ENCODE measurements at places on chromosomes 12 and 14.

DNA sequence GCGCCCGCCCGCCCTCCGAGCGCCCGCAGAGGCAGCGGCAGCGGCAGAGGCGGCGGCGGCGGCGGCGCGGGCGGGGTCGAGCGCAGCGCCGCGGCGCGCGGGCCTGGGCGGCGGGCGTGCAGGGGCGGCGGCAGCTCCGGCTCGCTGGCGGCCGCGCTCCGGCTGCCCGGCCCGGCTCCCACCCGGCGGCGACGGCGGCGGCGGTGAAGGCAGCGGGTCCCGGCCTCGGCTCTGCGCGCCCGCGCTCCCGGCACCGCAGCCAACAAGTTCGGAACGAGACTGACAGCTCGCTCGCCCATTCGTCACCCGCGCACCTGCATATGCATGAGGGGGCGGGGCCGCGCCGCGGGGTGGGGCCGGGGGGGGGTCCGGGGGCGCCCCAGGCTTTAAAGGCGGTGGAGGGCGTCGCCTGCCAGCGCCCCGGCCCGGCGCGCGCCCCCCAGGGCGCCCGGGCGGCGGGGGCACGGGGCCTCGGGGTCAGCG is at the start of gene JAG2:
Gene JAG2 (minus strand): TSS at position 281 of the 483 bp plus-strand sequence. CDS start 356 bp downstream, outside the sequence.
- DNase-seq: no peak

- no peak for DNase-seq
Observed at GRCh38 chr12:111964935-111965334, 48.0 kb downstream of the TMEM116 start.

- no peak for DNase-seq
Observed at GRCh38 chr12:40330180-40330579, 105.4 kb downstream of the LRRK2 start.

- no peak for DNase-seq
Observed at GRCh38 chr12:78671295-78671694, 193.3 kb upstream of the SYT1 start.

DNA sequence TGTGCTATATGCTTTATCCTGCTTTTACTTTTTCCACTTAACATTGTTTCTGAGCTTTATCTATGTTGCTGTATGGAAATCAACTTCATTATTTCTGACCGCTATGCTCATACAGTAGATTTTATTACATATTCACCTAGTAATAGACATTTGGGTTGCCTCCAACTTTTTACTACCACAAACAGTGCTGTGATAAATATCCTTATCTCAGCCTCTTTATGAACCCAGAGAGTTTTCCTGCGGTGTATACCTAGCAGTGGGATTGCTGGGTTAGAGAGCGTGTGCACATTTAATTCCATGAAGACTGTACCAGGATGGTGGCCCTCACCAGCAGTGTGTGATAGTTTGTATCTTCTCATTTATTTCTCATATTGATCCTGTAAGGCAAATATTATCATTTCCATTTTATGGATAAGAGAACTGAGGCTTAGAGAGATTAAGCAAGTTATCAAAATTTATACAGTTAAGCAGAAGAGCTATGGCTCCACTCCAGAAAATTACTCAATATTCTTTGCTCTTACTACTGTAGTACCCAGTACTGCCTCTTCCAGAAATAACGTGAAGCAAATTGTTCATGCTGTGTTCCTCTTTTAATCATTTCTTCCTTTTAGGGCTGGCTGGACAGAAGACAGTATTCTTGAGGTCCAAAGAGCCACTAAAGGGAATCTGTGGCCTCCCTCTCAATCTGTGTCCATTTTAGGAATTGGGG is 26.3 kb upstream of the CISTR start:
- DNase-seq: no peak

GRCh38 chr12:15472036-15472435 is 149.7 kb downstream of the PTPRO start:
- DNase-seq: no peak

DNA sequence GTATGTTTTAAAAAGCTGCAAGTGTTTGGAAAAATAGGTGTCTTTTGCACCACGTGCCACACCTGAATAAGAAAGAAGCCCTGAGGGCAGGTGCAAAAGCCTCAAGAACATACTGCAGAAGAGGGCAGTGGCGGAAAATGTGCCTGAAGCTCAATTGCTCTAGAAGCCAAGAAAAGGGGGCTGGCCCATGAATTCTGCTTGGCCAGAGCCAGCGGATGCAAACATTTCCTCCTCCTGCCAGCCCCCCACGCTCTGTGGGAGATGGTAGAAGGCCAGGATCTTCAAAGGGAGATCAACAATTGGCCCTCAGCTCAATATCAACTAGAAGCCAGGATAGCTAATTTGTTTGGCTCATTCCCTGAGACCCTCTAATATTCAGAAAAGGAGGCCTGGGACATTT is 80.3 kb upstream of the TMEM132D start:
- DNase-seq: no peak

GRCh38 chr12:104863296-104863948 is 94.7 kb downstream of the SLC41A2 start:
- no peak for DNase-seq

DNA sequence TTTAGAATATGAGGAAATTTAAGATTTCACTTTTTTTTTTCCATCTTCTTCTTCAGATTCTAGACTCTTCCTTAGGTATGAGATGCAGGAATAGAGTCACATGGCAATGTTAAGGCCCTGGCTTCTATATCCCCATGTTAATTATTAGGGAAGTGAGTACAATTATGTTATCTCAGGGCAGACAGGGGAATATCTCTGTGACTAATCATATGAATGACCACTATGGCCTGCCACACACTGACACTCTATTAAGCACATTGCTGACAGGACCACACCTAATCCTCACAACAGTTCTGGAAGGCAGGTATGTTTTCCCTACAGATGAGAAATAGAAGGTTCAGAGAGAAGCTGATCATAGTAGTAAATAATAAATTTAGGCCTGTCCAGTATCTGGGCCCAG is 69.4 kb upstream of the PTPRQ start:
- DNase-seq: no peak

DNA sequence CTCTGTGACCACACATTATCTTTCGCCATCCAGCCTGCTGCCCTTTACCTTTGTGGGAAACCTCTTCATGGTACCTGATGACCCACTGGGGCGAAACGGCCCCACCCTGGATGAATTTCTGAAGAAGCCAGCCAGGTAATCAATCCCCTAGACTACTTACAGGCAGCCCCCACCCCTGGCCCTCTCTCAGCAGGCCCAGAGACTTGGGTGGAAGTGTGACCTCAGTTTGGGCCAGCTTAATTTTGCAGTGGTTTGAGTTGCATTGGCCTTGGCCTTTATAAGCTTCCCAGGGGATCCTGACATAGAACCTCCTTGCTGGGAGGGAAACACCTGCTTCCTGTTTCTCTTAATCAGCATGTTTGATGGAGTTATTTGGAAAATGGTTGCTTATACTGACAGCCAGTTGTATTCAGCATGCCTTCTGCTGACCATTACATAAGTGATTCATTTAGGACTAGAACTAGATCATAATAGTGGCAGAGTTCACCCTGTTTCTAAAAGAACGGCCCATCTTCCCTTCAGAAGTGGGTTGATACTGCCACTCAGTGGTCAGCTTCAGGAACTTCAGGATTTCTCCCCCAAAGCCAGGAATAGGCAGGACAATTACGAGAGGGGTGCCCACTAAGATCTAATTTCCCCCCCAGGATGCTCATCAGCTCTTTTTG is 6.1 kb downstream of the SDR39U1 start:
- DNase-seq: peak; percentile 26

GRCh38 chr12:22231836-22232235 is 102.7 kb downstream of the ST8SIA1 start:
- DNase-seq: no peak

DNA sequence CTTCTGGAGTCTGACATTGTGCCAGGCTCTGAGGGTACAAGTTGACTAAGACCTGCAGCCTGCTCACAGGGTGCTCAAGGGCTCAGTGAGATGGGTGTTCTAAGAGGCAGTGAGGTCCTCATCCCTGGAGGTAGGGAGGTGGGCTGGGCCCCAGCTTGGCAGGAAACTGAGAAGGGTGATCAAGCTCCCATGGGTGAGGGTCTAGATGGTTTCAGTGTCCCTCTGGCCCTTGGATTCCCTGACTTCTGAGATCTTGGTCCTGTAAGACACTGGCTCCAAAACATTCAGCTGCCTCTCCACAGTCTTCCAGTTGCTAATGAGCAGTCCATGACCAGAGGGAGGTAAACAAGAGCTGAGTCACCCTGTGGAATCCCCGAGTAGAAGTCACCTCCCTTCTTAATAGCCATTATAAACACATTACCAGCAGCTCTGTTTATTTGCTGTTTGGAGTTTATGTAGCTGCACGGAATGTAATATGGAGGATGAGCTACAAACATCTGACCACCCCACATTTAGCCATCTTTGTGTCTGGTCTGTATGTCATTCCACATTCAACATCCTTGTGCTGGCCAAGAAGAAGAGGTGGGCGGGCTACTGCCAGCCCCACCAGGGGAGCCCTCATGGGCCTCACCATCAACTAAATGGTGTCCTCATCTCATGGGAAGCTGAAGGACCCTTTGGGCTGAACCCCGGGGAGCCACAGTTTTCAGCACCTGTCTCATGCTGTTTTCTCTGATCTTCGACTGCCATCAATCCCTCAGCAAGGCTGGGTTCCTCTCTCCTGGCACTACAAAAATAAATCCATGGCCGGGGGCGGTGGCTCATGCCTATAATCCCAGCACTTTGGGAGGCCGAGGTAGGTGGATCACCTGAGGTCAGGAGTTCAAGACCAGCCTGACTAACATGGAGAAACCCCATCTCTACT is 37.2 kb upstream of the BDKRB2 start:
- peak; percentile 21 for DNase-seq

- DNase-seq: no peak
Observed at GRCh38 chr12:5097786-5098185, 54.1 kb downstream of the KCNA5 start.

DNA sequence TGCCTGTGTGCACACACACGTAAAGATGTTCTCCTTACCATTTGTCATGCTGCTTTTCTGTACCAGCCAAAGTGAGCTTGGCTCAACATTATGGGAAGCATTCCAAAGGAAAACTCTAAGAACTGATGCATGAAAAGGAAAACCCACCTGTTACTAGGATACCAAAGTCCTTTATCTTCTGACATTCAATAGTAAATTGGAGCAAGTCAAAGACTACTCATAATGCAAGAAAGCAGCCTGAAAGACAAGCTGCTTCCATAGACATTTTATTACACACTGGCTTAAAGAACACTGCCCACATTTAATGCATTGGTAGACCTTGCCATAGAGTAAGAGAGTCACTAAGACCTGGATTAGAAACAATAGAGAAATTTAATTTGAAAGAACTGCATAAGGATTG is 159.0 kb downstream of the LRIG3 start:
- DNase-seq: no peak

GRCh38 chr12:112973011-112973735 is 5.1 kb upstream of the OAS2 start:
- no peak for DNase-seq

DNA sequence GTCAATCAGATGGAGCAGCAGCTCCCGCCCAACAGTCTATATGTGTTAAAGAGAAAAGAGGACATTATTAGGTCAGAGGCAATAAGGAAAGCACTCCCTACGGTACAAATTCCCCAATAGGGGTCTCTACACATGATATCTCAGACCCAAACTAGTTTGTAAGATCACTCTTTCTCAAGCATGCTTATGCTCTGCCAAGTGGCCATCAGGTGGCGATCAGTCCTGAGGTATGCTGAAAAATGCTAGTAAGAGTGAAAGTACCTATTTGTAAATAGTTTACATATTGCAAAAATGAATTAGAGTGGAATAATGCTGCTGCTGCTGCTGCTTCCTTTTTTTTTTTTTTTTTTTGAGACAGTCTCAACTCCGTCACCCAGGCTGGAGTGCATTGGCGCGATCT is 61.0 kb downstream of the CPM start:
- DNase-seq: no peak

DNA sequence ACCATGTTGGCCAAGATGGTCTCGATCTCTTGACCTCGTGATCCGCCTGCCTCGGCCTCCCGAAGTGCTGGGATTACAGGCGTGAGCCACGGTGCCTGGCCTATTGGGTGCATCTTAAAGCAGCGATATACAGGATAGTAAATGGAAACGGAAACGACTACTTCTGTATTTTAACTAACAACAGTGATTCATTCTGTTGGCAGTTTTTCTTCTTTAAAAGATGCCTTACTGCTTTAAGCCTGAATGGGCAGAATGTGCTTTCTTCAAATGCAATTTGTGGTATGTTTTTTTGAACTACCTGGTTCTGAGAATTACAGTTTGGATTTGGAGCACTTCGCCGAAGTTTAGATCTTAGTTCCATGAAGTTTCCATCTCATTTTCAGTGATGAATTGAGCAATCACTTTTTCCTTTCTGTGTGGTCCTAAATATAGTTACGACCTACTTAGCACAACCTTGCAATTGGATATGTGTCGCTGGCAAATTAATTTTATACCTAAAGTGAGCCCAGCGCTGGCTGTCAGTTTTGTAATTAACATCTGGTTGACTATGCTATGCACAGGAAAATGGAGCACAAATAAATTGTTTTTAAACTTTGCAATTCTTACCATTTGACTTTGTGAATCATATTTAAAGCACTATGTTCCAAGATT is 53.6 kb upstream of the EIF5 start:
- DNase-seq: no peak

DNA sequence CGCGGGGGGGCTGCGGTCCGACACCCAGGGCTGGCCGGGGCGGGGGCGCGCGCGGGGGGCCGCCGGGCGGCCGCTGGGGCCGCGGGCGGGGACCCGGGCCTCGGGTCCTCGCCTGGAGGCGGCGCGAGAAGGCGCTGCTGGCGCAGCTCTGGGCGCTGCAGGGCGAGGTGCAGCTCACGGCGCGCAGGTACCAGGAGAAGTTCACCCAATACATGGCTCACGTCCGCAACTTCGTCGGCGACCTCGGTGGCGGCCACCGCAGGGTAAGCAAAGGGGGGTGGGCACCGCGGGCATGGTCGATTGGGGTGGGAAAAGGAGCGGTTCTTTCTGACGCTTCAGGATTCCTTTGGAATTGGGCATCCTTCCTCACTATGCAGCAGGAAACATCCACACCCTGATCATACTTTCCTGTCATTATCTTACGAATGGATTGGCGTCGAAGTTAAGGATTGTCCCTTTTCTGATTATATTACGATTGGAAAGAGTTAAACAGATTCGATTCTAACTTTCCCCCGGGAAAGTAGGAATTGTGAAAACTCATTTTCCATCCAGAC is 798 bp downstream of the PDZRN4 start:
- no peak for DNase-seq

GRCh38 chr12:6764011-6764828 is 1.9 kb upstream of the PTMS start:
- peak; percentile 95 for DNase-seq

DNA sequence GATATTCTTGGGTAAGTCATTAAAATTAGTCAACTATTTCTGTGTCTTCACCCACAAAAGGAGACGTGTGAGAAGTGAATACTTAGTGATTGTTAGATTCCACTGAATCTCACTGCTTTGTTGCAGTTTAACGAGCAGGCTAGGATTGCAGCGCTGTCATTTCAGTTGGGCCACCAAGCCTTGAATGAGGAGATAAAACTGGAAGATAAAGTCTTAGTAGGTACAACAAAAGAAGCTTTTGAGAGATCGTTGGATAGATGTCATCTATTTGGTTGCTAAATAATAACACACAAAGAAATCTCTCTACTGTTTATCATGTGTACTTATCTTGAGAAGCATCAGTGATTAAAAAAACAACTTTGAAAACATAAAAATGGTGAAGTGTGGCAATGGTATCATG is 132.3 kb downstream of the RGS6 start:
- DNase-seq: no peak

GRCh38 chr14:21840765-21841164 is 167.1 kb upstream of the OR4E1 start:
- no peak for DNase-seq
